ENCODE measurements at places on chromosomes 6 and 20.

- DNase-seq, result no peak
These were observed 658 bp downstream of the RIN2 start for GRCh38 chr20:19758501-19759331.

DNA sequence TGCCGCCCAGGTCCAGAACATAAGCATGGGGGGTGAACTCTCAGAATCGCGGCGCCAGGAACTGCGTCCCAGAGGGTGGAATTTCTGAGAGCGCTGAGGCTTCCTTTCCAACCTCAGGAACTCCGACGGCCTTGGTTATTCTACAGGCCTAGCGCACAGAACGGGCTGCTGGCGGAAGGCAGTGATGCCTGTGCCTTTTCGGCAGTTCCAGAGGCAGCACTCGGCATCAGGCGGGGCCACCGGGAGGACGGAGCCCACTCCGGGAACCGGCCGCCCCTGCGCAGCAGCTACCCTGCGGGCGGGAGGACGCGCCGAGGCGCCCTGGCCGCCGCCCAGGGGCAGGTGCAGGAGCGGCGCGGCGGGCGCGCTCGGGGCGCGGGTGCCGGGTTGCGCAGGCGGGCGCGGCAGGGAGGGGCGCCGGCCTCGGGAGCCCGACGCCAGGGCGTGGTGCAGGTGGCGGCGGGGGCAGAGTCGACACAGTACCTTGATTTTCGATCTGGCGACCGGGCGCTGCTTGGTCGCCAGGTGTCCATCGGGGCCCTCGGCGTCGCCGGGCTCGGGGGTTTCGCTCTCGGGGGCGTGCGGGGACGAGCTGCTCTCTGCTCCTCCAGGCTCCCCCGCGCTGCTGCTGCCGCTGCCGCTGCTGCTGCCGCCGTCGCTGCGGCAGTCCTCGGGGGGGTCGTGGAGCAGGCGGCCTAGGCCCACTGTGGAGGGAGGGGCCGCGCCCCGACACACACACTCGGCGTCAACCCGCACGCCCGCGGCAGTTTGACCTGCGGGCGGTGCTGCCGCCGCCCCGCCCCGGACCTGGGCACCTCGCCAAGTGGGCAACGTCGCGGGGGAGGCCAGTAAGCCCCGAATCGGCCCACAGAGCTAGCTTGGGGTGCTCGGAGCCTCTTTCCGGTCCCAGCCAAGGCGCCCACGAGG lies 1.3 kb downstream of the OVOL2 start:
- no peak for DNase-seq

- DNase-seq, result no peak
These were observed 47.8 kb downstream of the MYH7B start for GRCh38 chr20:35003211-35004031.

GRCh38 chr6:75503291-75503690 lies 9.7 kb upstream of the FILIP1 start:
- no peak for DNase-seq

GRCh38 chr6:168381726-168382458 lies 59.1 kb upstream of the SMOC2 start:
- DNase-seq, result no peak

- DNase-seq, result no peak
These were observed 57.1 kb downstream of the CDH22 start for GRCh38 chr20:46251211-46251673.

DNA sequence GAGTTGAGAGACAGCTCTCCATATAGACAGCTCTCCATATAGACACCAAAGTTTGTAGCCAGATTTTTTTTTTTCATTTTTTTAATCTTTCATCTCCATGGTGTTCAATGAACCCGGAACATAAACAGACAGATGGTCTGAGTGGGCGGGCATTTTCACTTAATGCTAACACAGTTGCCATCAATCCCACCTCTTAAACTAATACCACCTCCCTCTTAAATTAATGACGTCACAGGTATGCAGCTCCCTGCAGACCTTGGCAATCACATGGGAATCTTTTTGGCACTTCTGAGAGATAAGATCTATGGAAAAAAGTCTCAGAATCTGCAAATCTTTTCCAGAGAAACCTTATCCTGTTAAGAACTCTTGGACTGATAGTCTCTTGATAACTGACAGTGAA lies 43.2 kb downstream of the PFDN4 start:
- DNase-seq, result no peak

DNA sequence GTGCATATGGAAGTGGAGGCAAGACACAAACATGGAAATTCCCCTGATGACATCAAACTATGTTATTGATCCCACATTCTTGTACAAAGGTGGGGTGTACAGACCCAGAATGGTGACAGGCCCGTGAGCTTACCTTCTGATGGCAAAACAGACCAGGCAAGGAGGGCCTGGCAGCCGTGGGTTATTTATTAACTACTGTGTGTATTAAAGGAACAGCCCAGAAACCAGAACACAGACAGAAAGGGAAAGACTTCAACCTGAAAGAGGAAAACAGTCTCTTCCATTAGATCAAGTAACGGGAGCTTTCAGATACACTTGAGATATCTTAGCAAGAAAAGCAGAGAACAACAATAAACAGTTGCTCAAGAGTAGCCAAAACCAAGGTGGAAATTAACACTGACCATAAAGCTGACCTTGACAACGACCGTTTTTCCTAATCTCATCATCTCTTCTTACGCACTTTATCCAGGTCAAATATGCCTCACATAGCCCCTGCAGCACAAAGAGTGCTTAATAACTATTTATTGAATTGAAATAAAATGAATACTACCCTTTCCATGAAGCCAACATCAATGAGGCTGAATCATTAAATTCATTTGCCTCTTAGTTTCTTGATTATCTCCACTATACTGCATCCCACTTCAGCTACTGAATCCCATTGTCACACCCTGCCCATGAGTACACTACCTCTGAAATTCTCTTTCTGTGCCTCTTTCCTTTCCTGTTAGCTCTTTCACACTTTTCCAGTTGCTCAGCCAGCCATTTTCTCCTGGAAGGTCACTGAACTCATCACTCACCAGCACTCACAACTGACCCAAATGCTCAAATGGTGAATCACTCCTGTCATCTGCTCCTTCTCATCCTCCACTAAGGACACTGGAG lies 67.4 kb downstream of the MOXD1 start:
- DNase-seq, result no peak

GRCh38 chr6:152673236-152673635 lies 24.5 kb upstream of the MYCT1 start:
- DNase-seq, result no peak

- DNase-seq, result no peak
These were observed 252.0 kb downstream of the KIF16B start for GRCh38 chr20:16321291-16321690.

DNA sequence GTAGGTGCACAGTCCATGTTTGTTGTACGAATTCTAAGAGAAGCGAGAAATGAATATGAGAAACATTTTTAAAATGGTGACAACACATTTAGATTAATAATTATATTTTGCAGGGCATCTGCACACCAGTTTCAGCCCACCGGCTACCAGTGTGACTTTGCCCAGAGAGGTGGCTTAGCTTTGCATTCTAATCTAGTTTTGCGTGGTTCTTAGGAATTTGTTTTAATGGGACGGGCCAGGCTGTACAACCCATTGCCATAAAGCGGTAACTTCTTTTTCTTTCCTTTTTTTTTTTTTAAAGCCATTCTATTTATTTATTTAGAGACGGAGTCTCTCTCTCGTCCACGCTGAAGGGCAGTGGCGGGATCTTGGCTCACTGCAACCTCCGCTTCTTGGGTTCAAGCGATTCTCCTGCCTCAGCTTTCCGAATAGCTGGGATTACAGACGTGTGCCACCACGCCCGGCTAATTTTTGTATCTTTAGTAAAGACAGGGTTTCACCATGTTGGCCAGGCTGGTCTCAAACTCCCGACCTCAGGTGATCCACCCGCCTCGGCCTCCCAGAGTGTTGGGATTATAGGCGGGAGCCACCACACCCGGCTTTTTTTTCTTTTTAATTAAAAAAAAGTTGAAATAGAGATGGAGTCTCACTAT lies 829 bp downstream of the MANBAL start:
- DNase-seq, result no peak

GRCh38 chr6:156379392-156380289 lies 397.5 kb upstream of the ARID1B start:
- no peak for DNase-seq

DNA sequence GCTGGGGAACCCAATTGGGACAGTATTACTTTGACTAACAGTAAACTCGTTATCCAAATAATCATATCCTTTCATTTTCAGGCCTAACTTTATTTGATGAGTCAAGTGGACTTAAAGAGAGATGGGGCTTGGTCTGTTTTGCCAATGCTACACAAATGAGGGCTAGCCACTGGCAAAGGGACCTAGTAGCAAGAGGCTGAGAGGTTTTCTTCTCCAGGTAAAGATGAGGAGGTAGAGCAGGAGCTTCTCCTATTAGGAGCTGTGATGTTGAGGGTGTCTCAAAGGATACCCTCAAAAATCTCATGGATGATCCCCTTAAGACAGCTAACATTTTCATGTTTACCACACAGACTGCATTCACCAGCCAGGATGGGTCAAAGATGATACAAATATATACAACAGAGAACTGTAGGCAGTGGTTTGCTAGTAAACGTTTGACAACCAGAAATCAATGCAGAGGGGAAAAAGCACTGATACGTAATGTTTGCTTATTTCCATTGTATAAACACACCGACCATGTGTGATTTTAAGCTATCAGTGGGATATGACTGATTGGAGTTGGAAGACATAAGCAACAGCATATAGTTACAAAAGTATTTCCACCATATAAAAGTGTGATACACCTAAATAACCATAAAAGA lies 153.3 kb downstream of the IBTK start:
- DNase-seq, result no peak

GRCh38 chr6:111329882-111330633 lies 153.0 kb downstream of the REV3L start:
- no peak for DNase-seq

- DNase-seq, result no peak
These were observed 84.9 kb upstream of the ASF1A start for GRCh38 chr6:118808793-118809638.

- DNase-seq, result no peak
These were observed 19.5 kb upstream of the FAM8A1 start for GRCh38 chr6:17580518-17581048.
